ENCODE measurements at places on chromosomes 16 and 17.

DNA sequence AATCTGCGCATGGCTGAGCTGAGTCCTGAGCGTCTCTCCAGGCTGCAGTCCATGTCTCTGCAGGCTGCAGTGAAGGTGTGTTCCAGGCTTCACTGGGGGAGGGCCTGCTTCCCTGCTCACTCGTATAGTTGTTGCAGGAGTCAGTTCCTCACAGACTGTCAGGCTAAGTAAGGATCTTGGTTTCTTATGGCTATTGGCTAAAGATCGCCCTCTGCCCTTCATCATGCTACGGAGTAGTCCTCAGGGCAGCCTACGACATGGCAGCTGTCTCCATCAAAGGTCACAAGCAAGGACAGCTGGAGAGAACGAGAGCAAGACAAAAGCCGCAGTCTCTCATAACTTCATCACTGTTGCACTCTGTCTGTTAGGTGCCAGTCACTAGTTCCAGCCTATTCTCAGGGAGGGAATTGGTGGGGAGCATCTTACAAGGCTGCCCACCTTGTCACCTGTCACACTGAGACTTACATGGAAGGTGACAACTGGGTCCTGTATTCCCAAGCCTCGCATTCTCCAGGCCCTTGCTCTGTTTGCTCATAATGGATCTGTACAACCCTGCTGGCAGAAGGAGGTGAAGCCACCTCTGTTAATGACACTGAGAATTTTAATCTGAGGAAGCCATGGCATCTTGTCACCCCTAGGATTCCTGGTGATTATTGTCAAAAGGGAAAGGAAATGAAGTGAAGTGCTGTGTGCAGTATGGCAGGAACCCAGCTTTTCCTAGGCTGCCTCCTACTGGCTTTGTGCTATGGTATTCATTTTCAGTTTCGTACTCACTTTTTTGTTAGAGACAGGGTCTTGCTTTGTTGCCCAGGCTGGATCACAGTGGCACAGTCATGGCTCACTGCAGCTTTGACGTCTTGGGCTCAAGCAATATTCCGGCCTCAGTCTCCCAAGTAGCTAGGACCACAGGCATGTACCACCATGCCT lies 43.4 kb downstream of the MFSD11 start:
- no peak for DNase-seq

- DNase-seq, result no peak
Observed at GRCh38 chr16:64278196-64278595, 843.7 kb downstream of the CDH11 start.

DNA sequence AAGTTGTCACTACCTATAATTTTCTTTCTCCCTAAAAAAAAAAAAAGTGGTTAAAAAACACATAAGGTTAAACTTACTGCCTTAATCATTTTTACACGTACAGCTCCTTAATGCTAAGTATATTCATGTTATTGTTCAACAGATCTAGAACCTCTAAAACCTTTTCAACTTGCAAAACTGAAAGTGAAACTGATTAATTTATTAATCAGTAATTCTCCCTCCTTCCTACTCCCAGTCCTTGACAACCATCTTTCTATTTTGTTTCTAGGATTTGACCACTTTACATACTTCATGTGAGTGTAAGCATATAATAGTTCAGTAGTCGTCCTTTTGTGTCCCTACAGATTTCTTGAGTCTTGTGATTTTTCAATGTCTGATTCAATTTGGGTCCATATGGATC lies 251.4 kb upstream of the KIF2B start:
- DNase-seq, result no peak

DNA sequence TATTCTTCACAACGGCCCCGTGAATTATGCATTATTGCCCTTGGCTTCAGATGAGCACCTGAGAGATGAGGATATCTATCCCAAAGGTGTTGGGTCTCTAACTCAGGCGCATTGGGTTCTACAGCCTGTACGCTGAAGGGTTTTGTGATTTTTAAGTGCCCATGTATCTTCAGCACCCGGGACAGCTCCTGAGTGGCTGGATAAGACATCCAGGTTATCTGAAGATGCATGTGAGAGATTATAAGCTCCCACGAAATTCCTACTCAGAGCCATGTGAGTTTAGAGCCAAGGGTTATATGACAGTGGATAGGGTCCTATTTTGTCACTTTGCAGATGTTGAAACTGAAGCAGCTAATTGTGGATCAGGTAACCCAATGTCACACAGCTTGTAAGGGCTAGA lies 612.3 kb upstream of the EEF2KMT start:
- no peak for DNase-seq

Data from activated CD4-positive, alpha-beta T cell treated with anti-CD3 and anti-CD28 coated beads for 4 hours (primary cell).